ENCODE measurements at places on chromosomes 6 and 20.

- no peak for DNase-seq
These were observed 11.6 kb upstream of the NQO2 start for GRCh38 chr6:2988094-2988425.

DNA sequence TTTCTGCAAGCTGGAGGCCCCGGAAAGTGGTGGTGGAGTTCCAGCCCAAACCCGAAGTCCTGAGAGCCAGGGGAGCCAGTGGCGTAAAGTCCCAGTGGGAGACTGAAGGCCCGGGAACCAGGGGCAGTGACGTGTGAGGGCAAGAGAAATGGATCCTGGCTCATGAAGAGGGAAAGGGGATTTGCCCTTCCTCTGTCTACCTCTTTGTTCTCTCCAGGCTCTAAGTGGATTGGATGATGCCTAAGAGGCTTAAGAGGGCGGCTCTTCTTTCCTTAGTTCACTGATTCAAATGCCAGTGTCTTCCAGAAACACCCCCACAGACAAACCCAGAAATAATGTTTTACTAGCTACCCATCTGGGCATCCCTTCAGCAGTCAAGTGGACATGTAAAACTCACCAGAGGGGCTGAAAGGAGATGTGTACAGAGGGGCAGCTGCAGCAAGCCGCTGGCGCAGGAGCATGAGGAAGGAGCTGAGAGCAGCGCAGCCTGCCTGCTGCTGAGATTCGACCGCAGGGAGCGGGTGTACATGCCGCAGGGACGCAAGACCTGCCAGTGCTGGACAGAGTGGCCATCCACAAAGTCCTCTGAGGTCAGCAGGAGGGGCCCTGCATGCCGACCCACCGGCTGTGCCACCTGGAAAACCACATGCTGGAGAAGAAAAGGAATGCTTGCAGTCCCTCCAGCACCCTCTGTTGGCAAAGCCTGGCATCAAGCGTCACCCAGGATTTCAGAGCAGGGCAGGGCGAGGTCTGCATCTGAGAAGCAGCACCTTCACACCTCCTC lies 29.5 kb downstream of the CDYL start:
- DNase-seq: no peak

DNA sequence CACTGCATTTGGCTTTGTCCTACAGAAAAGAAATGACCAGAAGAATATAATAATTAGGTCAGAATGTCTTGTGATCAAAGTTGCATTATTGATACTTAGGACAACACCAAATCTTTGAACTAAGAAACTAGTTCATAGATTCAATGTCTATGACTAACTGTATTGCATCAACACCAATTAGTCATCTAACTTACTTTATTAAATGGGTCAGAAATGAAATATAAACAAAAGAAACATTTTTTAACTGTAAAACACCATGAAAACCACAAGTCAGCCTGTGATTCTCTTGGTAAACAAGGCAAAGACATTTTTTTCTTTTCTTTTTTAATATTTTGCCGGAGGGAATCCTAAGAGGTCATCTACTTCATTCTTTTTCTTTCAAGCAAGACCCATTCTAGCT lies 114.1 kb upstream of the HDDC2 start:
- DNase-seq: no peak

GRCh38 chr6:150866147-150866990 lies 867 bp downstream of the MTHFD1L start:
- DNase-seq: peak; percentile 63

DNA sequence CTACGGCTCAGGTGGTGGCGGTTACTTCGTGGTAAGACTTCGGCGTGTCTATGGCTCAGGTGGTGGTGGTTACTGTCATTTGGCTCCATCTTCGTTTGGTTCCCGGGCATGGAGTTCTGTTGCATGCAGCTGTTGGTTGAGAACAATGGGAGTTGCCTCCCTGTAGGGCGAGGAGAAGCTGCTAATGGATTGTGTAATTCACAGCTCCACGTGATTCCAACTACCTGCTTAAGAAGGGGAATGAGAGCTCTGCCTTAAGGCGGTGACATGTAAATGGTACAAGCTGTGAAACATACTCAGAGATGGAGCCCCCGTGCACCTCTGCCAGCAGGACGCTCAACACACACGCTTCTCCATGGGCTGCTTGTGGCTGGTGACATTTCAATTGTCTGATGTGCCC lies 12.4 kb upstream of the DACT2 start:
- DNase-seq: no peak

GRCh38 chr20:16760431-16761304 lies 12.5 kb downstream of the OTOR start:
- DNase-seq: no peak

DNA sequence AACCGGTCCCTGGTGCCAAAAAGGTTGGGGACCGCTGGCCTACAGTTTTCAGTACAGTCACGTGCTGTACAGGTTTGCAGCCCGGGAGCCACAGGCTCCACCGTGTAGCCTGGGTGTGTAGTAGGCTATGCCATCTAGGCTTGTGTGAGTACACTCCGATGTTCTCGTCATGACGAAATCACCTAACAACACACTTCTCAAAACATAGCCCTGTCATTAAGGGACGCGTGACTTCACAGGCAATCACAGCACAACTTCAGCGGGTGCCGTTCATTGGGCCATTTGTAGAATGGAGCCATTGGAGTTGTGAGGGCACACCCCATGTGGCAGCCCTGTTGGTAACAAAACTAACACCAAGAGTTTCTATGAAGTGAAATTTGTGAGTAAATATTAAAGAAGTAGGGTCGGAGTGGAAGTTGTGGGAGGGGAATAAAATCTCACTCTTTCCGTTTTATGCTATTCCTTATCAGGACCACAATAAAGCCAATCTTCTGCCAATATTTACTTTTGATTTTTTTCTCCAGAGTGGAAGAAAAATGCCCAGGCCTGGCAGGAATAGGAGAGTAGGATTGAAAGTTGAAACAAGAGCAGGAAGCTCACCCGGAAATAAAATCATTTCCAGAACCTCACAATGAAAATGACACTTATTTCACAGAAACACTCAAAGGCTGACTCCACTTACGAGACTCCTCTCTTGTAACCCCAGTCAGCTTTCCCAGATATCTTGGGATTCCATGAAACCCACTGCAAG lies 63.7 kb upstream of the PTPN1 start:
- no peak for DNase-seq

DNA sequence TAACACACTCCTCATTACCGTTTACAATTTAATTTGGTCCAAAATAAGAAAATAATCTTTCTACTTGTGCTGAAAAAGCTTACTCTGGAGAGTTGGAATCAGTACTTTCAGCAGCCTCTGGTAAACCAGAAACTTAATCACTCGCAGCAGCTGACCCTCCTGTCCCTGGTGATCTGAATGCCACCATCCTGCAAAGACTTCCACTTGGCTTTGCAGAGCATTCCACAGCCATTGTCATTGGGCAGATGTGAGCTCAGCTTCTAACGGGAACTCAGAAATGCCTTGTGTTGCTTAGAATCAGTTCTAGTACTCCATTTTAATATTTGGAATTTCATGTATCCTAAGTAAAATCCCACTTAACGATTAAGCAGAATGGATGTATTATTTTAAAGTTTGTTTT lies 59.7 kb downstream of the PHACTR1 start:
- no peak for DNase-seq

Data from activated CD8-positive, alpha-beta memory T cell treated with anti-CD3 and anti-CD28 coated beads for 4 hours (primary cell).